Activated T-helper 1 cell treated with anti-CD3 and anti-CD28 coated beads, Interleukin-2, amount 50 U/mL, for 16 hours (primary cell): ENCODE measurements at places on chromosomes 3 and 15.

GRCh38 chr15:89002281-89002761 lies 85.9 kb upstream of the ABHD2 start:
- no peak for DNase-seq

GRCh38 chr3:181791056-181791955 lies 79.6 kb downstream of the SOX2 start:
- DNase-seq, result no peak

GRCh38 chr3:106814231-106814630 lies 563.0 kb upstream of the CCDC54 start:
- no peak for DNase-seq

DNA sequence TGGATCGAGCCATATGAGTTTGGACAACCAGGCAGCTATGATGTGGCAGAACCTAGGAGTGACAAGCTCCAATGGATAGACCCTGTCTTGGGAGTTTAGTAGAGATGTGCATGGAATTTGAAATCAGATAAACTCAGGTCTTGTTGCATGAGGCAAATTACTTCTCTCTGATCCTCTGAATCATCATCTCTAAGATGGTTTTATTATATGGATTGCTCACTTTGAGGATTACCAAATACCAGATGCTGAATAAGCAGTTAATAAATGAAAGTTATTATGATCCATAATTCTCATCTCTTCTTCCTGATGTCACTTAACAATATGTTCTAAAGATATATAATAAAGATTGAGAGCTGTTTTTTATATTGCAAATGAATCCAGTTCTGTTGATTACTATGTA lies 622.2 kb downstream of the NTRK3 start:
- DNase-seq, result no peak

DNA sequence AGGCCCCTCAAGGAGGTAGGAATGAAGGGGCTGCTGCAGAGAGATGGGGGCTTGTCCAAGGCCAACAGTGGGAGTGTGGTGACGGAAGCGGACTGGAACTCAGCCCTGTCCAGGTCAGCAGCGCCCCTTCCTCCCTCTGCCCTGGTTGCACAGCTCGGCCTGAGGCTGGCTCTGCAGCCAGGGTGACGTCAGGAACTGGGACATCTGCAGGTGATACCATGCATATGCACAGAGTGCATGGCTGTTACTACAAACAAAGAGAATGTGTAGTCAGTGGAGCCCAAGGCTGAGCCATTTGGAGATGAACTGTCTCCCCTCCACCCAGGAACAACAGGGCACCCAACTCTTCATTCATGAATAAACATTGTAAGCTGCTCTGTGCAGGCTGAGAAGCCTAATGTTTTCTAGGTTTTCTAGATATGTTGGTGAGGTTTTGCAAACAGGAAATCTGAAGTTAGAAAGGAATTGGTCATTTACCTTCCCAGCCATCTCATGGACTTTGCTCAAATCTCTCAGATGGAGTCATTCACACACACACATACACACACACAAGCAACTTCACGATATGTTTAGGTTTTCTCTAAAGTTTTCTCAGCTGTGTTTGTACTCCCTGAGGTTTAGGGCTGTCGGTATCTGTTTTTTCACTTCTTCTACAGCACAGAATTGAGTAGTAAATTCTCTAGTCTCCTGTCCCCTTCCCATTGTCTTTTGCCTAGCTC lies 117.2 kb downstream of the TLE3 start:
- DNase-seq, result no peak

GRCh38 chr3:16604887-16605602 lies at the start of gene DAZL:
DAZL (minus strand) TSS chr3:16605423; CDS start chr3:16605205, 218 bp downstream.
- no peak for DNase-seq

DNA sequence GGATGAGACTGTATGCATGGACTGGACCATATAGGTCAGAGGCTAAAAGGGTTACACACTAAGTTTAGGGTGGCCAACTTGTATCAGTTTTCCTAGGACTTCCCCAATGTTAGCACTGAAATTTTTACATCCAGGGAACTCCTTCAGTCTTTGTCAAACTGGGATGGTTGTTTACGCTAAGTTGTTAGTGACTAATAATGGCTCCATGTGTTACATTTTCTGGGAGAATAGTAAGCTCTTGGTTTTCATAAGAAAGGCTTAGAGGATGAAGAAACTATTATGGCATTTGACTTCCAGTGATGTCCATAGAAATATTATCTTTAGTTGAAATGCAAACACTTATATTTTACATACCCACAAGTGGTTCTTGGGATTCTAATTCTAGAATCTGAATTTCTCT lies 57.9 kb upstream of the ST3GAL6 start:
- no peak for DNase-seq

DNA sequence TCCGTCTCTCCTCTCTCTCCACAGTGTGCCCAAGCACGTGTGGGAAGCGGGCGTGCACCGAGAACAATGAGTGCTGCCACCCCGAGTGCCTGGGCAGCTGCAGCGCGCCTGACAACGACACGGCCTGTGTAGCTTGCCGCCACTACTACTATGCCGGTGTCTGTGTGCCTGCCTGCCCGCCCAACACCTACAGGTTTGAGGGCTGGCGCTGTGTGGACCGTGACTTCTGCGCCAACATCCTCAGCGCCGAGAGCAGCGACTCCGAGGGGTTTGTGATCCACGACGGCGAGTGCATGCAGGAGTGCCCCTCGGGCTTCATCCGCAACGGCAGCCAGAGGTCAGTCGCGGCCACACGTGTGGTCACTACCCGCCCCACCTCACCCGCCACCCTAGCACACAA lies 116.3 kb downstream of the PGPEP1L start:
- DNase-seq, result no peak

- DNase-seq, result no peak
Observed at GRCh38 chr3:151859905-151860304, 13.5 kb upstream of the SUCNR1 start.

- no peak for DNase-seq
Observed at GRCh38 chr3:52557011-52557960, 20.9 kb downstream of the UQCC5 start.

- no peak for DNase-seq
Observed at GRCh38 chr15:31440754-31441311, 114.2 kb downstream of the KLF13 start.
